Cortex of kidney (tissue), 1 donor: ENCODE measurements at places on chromosomes 6 and 20.

- no peak for DNase-seq
Observed at GRCh38 chr6:44264154-44265006, 971 bp downstream of the NFKBIE start.

DNA sequence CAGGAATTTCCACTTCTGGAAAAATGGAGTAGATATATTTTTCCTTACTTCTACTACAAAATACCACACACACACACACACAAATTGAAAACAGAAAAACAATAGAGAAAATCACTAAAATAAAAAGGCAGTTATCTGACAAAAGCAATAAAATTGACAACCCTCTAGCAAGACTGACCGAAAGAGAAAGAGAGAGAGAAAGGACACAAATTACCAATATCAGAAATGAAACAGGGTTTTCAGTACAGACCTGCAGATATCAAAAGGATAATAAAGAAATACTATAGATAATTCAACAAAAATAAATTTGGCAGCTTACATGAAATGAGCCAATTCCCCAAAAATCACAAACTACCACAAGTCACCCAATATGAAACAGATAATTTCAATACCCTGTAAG lies 104.7 kb downstream of the OPRM1 start:
- no peak for DNase-seq

DNA sequence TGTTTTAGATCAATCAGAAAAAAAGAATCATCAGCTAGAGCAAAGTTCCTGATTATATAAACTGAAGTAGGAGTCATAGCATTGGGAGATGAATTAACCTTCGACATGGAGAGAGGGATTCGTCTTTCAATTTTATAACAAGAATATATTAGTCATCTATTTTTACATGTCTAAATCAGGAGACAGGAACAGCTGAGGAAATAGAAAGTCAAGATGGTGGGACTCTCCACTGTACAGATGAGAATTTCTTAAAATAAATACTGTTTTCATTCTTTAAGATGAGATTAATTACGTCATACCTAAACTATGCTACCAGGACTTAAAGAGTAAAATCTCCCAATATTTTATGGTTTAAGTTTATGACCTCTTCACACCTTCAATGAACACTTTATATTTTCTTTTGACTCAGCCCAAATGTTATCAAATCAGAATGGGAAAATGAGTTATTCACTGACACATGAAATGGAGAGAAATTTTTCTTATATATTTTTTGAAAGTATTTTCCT lies 1137.7 kb downstream of the EPHA7 start:
- DNase-seq = no peak

DNA sequence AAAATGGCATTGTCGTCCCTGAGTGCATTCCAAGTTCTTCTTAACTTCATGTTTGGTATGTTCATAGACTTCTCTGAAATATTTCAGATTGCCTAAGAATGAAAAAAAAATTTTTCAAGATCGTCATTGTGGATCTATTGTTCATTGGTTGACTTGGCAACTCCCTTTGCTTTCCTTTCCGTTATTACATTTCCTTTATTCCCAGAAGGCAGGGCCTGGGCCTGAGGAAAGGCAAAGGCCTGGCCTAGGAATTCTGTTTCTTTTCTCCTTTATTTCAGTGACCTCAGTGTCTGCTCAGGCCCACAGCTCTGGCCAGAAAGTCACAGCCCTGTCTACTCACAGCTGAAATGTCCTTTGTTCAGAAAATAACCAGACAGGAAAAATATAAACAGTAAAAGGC lies 401.6 kb upstream of the PLCB4 start:
- no peak for DNase-seq

GRCh38 chr6:148885925-148886845 lies 139.4 kb downstream of the UST start:
- DNase-seq = no peak

DNA sequence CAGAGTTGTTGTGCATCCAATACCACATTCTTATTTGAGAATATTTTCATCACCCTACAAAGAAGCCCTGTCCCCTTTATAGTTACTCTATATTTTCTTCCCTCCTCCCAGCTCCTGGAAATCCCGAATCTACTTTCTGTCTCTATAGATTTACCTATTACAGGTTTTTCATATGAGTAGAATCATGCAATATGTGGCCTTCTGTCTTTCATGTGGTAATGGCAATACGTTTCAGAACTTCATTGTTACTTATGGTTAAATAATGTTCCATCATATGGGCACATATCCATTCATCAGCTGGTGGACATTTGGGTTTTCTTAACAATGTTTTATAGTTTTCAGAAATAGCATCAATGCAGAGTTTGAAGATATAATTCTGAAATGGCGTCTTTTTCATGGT lies 17.1 kb downstream of the GINS1 start:
- DNase-seq = no peak

DNA sequence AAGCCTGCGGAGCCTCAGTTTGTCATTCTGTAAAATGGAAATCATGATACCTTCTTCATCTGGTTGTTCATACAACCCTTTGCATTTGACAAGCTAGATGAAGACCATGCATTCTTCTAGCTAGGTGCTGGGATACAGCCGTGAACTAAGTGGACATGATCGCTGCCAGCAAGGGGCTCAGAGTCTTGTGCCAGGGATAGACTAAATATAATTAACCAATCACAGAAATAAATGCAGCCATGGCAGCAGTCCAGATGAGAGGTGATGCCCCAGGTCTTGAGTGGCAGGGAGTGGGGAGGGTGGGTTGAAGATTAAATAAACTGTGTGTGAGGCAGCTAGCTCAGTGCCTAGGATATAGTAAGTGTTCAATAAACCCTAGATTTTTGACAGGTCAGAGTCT lies 19.3 kb downstream of the JPH2 start:
- DNase-seq = no peak

- no peak for DNase-seq
Observed at GRCh38 chr20:29873946-29874345, 1383.5 kb upstream of the DEFB115 start.

DNA sequence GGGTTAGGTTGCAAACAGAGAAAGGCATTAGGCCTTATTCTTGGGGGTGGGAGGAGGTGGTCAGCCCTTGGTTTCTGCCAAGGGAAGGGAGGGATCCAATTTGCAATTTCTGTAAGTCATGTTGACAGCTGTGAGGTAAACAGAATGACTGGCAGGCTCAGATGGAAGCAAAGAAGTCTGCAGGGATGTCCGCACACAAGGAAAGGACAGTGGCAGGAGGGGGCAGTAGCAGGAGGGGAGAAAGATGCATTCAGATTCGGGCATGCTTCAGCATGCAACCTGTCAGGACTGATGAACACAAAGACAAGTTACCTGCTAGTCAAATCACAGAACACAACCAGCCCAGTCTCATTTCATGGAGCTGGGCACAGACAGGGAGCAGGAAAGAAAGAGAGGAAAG lies 217.9 kb upstream of the FOXA2 start:
- no peak for DNase-seq

- DNase-seq = no peak
Observed at GRCh38 chr6:13560651-13561044, 13.8 kb upstream of the SIRT5 start.

DNA sequence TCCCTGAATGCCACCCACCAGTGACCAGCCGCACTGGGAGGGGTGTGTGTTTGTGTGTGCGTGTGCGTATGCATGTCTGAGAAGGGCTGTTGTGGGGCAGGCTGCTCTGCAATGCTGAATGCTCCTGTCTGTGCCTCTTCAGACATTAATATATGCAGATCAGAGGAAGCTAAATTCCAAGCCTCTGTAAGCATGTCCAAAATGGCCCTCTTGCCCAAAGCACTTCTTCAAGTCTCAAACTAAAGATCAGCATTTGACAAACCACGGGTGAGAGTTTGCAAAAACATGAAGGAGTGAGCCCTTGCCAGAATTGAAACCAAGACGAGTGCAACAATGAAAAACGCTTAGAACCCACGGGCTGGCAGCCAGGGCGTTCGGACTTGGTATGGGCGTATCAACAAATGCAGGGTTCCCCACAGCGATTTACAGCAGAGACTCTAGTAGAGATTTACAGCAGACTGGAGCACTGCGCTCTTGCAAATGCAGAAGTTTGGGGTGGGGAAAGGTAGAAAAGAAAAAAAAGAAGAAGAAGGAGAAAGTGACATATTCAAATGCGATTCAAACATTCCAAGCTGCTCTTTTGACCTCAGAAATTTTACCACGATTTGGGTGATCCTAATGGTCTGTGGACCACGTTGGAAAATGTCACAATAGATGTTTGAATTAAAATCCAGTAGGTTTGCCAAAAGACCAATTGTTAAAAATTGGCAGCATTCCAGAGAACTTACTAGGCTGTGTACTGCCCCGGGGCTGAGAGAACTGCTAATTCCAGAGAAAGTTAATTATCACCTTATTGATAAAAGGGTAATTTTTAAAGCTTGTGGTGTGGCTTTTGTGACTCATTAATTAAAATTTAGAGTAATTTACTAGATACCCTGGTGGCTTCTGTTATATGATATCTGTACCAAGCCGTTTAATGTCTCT lies 3.5 kb downstream of the SCML4 start:
- no peak for DNase-seq

DNA sequence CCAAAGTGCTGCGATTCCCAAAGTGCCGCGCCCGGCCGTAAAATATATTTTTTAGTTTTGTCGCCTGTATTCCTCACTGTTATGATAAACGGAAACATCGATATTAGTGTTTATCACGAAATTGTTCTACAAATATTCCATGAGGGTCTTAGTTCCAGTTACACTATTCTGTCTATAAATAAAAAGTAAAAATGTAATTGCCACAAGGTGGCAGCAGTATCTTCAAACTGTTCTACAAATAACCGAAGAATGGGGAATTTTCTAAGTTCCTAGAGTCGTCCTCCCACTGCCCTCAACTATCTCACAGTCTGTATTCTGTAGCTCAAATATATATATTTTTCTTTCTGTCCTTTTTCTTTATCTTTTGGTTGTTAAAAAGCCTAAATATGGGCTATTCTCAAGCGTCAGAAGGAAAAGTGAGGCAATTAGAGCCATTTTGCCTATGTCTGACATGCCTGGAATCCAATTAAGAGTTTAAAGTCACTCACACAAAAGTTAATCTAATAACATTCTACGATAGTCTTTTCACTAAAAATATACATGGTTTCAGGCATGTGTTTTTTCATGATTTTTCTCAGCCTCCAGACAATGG lies 14.2 kb upstream of the FAM162B start:
- no peak for DNase-seq

DNA sequence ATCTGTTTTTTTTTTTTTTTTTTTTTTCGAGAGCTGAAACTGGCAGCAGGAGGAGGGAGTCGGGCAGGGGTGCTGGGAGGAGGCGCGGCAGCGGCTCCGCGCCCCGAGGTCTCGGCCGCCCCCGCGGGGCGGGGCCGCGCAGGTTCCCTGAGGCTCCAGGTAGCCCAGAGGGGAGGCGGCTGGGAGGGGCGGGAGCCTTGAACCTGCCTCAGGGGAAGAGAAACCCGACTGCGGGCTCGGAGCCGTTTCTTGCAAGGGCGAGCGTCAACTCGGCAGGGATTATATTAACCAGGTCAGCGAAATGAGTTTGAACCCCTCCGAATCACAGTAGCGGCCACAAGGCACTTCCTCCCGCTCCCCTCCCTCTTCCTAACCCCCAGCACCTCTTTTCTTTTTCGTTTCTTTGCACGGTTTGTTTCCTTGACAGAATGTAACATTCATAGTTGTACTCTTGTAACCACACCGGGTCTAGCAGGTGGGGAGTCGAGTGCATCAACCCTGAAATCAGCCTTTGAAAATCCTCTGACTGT lies 2.0 kb downstream of the MYB start:
- DNase-seq = no peak

- DNase-seq = no peak
Observed at GRCh38 chr6:157980288-157981131, 1.2 kb upstream of the SYNJ2 start.

GRCh38 chr6:76221525-76221924 lies 149.1 kb upstream of the IMPG1 start:
- no peak for DNase-seq

DNA sequence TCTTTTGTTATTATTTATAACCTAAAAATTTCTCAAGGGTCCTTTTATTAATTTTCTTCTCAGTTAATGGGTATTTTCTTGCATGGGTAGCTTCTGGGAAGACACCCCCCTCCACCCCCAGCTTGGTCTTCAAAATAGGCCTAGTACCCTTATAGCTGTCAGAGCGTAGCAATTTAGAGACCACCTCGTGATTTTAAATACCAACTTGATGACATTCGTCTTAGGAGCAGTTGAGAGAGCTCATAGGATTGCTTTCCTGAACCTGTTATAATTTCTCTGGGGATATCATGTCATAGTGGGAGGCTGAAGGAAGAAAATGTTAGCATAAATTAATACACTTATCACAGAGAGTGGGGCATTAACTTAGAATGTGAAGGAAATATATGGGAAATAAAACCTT lies 83.1 kb upstream of the MLIP start:
- DNase-seq = no peak

DNA sequence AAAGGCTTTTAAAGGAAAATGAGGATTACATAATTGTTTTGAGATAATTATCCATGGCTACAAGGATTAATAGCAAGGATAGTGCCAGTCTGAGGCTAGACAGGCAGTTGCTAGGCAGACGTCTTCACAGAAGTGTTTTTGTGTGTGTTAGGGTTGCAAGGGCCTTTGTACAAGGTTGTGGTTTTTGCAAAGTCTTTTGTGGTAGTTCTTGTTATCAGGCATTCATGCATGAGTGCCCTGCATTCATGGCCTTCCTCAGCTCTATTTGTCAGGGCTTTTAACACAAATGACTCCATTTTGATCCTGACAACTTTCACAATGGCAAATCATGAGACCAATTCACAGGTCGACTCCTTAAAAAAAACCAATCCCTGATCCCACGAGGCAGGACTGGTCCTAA lies 68.1 kb upstream of the TXNDC5 start:
- no peak for DNase-seq

DNA sequence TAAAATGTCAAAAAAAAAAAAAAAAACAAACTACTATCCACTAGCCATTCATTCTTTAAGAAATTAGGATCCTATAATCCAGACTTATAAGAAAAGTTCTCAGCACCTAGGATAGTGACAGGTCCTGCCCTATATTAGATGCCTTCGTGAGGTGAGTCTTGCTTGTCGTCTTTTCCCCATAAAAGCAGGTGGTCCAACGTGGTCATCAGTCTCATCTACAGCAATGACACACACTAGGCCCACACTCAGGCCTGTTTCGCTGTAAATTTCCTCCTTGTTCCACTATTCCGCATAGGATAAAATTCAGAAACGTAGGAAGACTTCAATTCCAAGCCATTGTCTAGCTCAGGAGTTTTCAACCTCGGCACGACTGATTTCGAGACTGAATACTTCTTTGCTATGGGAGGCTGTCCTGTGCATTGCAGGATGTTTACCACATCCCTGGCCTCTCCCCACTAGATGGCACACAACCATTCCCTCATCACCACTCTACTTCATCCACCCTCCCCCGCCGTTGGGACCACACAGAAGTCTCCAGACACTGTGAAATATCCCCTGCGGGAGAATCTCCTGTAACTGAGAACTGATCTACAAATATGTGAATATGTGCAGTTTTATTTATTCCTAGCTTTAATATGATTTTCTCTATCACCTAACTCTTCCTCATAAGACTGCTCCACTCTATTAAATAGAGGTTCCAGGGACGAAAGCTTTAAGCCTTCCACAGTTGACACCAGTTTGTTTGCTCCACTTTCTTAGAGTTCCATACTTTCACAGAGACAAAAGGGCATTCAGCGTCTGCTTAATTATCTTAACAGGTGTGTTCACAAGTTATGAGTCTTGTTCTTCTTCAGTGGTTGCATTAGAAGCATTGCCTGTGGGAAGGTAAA lies 346.3 kb downstream of the BMP2 start:
- DNase-seq = no peak

GRCh38 chr6:90008189-90008907 lies 114.1 kb downstream of the GJA10 start:
- DNase-seq = no peak
